ENCODE measurements at places on chromosomes 3 and 15.

- no peak for DNase-seq
These were observed 8.3 kb upstream of the VILL start for GRCh38 chr3:37982331-37982730.

DNA sequence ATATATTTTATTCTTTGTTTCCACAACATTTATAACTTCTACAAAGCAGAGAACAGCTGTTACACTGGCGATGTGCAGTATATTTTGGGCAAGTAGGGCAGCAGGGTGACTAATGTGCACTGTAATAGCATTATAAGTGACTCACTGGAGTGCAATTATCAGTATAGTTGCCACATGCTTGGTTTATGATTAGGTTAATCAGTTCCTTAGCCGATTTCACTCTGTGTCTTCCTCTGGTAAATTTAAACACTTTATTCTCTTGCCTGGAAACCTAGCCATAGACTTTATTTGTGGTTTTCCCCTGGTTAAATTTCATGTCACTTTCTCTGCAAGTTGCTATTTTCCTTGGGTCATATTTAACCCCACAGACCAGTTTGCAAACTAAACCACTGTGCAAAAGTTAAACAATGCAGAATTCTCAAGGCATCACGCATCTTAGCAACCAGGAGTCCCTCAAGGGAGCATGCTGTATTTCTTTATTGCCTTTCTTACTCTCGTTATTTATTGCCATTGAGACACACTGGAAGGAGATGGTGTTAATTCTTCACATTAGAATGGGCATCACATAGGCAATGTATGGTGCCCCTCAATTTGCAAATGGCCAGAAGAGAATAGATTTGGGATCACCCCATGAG lies 690.2 kb upstream of the DPPA4 start:
- DNase-seq = no peak

- DNase-seq = no peak
These were observed 8.2 kb upstream of the OCA2 start for GRCh38 chr15:28107111-28107903.

DNA sequence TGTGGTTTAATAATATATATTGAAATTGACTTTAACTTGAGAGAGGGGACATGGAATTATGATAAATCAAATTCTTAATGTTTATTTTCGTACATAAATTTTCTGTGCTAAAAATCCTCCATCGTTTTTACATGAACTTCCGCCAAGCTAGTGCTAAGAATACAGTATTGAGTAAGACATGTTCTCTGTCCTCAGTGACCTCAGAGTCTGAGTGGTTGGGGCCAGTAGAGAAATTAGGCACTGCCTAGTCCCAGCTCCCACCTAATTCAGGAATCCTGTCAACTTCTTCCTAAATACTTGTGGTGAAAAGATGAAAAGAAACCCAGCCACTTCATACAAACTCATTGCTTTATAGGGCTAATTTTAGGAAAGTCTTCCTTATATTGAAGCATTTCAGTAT lies 110.3 kb downstream of the PPP2R3A start:
- no peak for DNase-seq

- DNase-seq = no peak
These were observed 67.2 kb upstream of the ATP2C1 start for GRCh38 chr3:130826516-130827182.

- DNase-seq = no peak
These were observed 7.9 kb upstream of the BCL2A1 start for GRCh38 chr15:79978655-79979514.

DNA sequence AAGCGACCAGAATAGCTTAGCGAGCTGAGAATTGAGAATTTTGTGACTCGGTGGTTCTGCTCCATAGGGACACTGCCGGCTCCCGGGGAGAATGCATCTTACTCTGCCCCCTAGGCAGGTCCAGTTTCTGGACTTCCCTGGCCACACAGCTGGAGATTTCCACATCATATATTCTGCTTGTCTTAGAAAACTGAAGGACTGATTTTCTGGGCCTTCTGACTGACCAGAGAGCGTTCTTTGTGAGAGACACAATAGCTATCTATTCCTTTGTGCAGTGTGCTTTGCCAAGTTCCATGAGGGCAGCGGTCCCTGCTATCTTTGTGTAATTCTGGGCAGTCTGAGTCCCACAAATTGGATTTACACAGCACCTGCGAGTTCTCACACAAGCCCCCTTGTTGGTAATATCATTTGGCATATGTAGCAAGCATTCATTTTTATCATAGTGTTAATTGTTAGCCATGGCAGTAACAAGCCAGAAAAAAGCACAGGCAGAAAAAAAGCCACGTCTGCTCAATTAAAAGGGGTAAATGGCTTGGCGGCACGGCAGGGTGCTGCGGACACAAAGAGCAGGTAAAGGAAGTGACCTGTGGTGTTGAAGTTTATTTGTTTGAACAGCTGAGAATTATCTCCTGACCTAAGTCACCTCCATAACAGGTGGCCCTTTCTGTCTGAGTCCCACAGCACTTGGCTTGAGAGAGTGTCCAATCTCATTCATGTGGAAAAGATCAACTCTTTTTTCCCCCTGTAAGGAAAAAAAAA lies 688.7 kb downstream of the TUSC7 start:
- DNase-seq = no peak

DNA sequence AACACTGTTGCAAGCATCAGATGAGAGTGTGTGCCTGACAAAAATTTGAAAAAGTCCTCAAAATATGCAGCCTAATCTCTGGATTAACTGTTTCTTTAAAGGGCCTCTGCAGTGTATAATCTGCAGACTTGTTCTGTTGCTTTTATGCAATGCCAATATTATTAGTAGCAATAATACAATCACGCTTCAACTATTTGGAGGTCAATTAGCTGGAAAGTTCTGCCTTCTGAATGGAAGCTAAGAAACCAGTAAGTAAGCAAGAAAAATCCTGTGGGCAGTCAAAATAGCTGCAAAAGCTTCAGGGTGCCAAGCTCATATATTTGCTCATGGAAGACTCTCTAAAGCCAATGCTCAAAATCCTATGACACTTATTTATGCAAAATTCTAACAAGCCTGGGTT lies 153.2 kb upstream of the NR2F2 start:
- no peak for DNase-seq

- no peak for DNase-seq
These were observed 249.8 kb downstream of the EDEM1 start for GRCh38 chr3:5437296-5437782.

DNA sequence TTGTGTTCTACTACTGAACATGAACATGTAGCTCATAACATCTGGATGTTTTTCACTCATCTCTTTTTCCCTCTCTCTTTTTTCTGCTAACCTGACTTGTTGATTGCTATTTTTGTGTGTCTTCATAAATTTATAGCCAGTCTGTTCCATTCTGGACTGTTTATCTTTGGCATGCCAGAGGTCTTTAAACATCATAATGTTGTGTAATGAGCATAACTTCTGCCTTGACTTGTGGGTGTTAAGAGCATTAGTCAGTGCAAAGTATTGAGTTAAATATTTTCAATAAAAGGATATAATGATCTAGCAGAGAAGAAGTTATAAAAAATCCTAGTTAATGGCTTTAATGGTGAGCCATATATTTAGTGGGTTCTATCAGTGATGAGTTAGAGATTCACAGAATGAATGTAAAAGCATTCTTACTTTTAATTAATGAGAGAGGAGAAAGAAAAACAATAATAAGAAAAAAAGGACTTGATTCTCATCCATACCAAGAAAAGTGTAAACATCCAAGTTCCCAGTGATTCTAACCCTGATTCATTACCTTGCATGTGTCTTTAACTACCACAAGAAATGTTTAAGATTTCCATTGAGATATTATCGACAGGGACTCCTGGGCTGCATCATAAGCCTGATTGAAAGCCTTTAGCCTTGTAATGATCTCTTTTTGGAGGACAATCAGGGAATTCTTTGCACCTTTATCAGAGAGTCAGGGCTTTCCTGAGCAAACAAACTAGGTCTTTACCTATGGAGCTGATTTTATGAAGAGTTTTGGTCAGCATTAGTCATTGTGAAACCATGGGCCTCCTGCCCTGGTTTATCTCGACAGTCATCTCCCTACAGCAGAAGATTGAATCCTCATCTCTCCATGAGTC lies 22.9 kb downstream of the MITF start:
- no peak for DNase-seq

DNA sequence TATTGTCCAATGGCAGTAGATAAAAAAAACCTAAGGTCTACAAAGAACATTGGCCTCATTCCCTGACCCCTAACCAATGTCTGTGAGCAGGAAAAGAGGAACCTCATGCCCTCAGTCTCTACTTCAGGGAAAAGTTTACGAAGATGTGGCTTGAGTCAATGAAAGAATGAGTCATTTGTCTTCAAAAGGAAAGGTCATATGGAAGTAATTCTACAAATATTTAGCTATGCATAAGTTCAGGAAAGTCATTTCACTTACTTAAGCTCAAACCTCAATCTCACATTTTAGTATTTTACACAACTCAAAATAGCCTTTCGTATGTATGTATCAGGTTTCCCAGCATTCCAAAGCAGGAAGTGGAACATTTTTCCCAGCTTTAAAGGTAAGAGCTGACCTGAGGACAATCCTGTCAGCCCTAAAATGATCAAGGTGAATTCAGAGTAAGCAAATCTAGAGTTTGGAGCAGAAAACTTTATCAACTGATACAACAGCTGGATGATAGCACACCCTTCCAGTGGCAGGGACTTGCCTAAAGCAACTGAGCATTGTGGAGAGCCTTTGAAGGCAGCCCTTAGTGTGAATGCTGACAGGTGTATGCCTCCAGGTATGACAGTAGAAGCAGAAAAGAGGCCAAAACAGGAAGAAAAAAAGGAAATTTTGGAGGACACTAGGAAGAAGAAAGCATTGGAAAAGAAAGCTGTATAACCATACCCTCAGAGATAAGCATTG lies 53.9 kb upstream of the ACKR4 start:
- no peak for DNase-seq

- no peak for DNase-seq
These were observed 215.0 kb upstream of the IGF1R start for GRCh38 chr15:98433346-98433745.

- DNase-seq = no peak
These were observed 70.7 kb downstream of the SSR3 start for GRCh38 chr3:156483961-156484787.

GRCh38 chr3:70982700-70983140 lies 600.8 kb downstream of the FOXP1 start:
- DNase-seq = no peak

DNA sequence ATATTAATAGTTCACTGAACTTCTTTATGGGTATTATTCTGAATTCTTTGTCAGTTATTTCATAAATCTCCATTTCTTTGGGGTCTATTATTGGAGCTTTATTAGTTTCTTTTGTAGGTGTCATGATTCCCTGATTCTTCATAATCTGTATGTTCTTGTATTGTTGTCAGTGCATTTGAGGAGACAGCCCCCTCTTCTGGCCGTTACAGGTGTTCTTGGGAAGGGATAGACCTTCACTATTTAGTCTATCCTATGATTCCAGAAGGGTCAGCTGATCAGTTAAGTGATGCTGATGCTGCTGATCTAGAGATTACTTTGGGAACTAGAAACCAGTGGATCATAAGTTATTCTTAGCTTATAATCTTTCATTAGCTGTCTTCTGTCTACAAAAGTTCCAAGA lies 34.9 kb downstream of the TMEM39A start:
- no peak for DNase-seq

DNA sequence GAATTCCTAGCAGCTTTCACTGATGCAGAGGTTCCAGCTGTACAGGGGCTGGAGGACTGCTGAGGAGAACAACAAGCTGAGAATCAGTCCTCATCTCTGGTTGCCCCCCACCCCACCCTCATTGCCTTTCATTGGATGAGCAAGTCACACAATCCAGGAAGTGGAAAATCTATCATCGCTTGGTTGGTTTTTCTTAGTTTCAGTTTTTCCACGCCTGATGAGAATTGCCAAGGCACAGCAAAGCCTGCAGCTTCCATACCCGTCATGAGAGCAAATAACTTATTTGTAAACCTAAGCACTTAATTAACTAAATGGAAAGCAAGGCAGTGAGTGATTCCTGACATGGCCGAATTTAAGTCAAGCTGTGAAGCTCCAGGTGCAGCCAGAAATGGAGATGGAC lies 21.4 kb upstream of the LIPC start:
- no peak for DNase-seq

- DNase-seq = no peak
These were observed 894.3 kb downstream of the OTOL1 start for GRCh38 chr3:162390891-162391290.

DNA sequence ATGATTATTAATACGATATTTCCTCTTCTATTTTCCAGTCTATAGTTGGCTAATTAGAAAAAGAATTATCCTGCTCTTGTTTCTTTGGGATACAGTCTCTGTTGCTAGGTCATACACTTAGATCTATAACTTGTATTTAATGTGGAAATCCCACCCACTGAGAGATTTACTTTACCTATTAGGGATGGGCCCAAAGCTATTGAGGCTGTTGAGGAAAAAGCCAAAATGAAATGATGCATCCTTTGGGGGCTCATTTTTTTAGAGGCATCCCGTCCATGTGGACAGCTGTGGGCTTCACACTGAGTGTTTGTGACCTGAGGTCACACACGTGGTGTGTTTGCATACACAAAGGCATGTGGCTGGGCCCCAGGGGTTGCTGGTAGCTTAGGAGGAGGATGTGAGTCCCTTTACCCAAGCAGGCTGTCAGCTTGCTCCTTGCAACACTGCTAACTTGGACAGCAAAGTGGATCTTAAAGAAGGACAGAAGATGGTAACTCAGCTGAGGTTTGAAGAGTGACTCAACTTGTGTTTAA lies 477.4 kb downstream of the AGBL1 start:
- no peak for DNase-seq

- DNase-seq = no peak
These were observed 254.2 kb downstream of the NR1D2 start for GRCh38 chr3:24199300-24199699.

DNA sequence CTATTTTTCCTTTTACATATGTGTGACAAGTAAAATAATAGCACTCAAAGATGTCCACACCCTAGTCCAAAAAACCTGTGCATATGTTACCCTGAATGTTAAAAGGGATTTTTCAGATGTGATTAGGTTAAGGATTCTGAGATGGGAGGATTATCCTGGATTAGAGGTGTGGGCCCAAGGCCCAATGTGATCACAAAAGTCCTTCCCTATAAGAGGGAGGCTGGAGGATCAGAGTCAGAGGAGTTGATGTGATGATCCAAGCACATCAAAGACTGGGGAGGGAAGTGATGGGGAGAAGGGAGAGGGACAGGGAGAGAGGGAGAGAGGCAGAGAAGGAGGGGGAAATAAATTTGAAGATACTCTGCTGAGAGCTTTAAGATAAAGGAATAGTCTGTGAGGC lies 512.6 kb downstream of the PLOD2 start:
- no peak for DNase-seq

GRCh38 chr3:52153389-52154096 lies 680 bp downstream of the POC1A start:
- no peak for DNase-seq

- no peak for DNase-seq
These were observed 74.0 kb upstream of the RARB start for GRCh38 chr3:25354071-25354470.

Measured in right renal cortex interstitium (tissue), 3 donors.